ENCODE measurements at places on chromosomes 16 and 17.

GRCh38 chr16:3508736-3509135 is 7.9 kb downstream of the CLUAP1 start:
- no peak for DNase-seq

GRCh38 chr17:4221163-4221562 is 42.6 kb downstream of the ANKFY1 start:
- DNase-seq = no peak

GRCh38 chr17:66750781-66751543 is 84.0 kb upstream of the CACNG5 start:
- no peak for DNase-seq

GRCh38 chr17:64176556-64176955 is 46.6 kb upstream of the ERN1 start:
- DNase-seq = no peak

DNA sequence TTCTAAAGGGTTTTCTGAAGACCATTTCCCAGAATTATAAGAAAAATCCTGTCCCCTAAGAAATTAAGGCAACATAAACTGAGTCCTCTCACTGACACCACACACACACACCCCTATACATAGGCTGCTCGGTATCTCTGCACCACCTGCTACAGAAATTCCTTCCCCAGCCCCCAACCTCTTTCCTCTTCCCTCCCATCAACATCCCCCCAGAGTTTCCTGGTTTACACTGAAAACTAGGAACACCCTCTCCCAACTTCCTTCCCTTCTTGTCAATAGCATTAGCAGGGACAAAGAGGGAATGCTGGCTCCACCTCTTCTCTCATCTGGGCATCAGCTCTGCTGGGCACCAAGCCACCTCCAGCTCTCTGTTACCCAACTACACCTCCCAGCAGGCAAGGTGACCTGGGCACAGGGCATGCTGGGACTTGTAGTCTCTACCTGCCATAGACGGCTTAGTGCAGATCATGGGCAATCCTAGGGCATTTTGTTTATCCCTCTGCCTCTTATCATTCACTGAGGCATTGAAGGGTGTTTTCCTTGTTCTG is 15.7 kb downstream of the CAVIN1 start:
- peak; percentile 96 for DNase-seq
